ENCODE measurements at places on chromosomes 2 and 18. TPM values are rescaled to one million over a fixed set of nuclear protein-coding genes. Genes with fewer than 3 reads are reported as not detected.

Gene C1QL2
- total RNA-seq, result not detected

DNA sequence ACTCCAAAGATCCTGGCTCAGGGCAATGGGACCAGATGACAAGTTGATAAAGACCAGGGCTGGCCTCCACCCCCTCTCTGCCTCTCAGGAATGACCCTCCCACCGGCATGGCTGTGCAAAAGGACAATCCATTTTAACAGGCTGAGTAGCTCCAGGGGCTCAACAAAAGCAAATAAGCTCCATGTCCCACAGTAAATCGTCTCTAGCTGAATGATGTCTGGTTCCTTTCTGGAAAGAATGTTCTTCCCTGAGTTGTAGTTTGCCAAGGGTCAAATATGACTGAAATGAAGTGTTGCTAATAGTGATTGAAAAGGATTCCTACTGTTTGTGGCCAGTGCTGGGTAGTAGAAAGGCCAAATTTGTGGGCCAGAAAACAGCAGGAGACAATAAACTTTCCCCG lies 434.4 kb upstream of the ETAA1 start:
- no peak for DNase-seq

DNA sequence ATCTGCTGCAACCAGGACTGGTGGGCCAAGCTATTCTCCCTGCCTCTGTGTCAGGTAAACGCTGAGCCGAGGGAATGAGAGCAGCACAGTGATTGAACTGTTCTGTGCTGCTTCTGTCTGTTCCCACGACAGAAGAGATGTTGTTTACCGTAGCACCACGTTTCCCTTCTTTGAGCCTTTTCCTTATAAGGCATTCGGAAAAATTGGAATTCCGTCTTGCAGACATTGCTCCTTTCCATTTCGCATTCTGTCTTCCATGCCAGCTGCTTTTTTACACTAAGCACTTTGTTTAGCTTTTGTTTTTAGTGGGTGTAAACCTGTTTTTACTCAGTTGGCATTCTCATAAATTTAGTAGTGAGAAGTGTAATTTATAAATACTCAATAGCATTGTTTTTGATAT lies 103.1 kb downstream of the ZNF236 start:
- no peak for DNase-seq

DNA sequence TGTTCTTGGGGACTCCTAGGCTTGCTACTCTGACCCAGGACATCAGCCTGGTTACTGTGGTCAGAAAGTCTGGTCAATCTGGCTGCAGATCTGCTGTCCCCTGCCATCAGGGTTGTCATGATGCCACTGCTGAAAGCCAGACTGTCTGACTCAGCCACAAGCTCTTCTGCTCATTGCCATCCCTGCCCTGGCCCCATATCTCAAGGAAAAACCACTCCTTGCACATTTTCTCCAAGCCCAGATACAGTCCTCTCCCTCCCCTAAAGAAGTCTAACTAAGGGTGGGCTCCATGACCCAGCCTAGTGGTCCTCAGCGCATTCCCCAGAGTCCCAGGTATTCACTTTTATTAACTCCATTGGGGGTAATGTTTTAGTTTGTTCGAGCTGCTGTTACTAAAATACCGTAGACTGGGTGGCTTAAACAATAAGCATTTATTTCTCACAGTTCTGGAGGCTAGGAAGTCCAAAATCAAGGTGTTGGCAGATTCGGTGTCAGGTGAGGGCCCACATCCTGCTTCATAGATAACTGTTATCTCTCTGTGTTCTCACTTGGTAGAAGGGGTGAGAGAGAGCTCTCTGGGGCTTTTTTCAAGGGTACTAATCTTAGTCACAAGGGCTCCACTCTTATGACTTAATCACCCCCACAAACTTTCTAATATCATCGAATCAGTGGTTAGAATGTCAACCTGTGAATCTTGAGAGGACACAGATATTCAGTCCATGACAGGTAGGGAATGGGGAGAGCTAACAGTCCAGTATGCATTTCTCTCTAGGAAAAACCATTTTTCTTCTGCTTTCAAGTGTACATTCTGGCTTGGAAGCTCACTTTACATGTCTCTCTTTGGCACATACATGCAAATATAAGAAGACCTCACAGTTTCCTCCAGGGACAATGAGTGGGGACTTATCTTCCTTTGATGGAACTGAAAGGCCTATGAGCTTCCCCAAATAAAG lies 94.8 kb upstream of the CXCR4 start:
- DNase-seq, result no peak

GRCh38 chr2:12577091-12577490 lies 139.6 kb upstream of the TRIB2 start:
- no peak for DNase-seq

Gene ADGRF3
- 1.0 TPM for total RNA-seq

DNA sequence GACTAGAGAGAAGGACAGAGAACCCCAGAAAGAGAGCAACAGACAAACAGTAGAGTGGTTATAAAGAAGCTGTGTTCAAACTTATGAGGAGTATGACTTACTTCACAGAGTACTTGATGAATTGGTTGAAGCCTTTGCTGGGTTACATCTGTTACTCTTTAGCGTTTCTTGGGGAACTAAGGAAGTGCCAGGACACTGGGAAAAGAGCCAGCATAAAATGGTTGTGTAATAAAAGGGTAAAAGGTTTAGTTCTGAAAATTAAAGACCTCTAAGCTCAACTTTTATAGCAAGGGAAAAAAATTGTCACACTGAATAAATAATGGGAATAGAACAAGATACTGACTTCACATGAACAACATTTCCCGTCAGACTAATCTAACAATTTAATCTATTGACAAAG lies 17.0 kb upstream of the STAT4 start:
- DNase-seq, result no peak

GRCh38 chr18:59779979-59780378 lies 82.8 kb upstream of the CCBE1 start:
- no peak for DNase-seq

Gene CD302
- 1.2 TPM for total RNA-seq

Gene BUB1
- total RNA-seq, result 5.9 TPM

- DNase-seq, result no peak
These were observed 6.9 kb downstream of the RAB17 start for GRCh38 chr2:237583385-237584295.

DNA sequence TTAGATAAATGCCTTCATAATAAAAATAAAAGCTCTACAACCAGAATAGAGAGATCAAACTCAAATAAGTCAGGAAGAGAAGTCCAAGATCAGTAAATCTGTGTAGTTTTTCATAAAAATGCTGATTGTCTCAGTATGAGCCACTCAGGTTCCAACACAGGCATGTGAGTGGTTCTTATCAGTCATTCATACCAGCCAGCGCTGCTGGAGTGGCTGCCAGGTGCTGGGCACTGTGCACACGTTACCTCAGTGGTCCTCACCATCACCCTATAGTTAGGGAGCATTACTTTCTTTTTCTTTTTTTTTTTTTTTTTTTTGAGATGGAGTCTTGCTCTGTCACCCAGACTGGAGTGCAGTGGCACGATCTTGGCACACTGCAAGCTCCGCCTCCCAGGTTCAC lies 23.8 kb downstream of the CNDP1 start:
- DNase-seq, result no peak

- DNase-seq, result no peak
These were observed 316.9 kb upstream of the EPAS1 start for GRCh38 chr2:45980161-45980865.

Gene KATNAL2
- total RNA-seq, result 2.6 TPM

Gene RNF138
- 66.4 TPM for total RNA-seq

DNA sequence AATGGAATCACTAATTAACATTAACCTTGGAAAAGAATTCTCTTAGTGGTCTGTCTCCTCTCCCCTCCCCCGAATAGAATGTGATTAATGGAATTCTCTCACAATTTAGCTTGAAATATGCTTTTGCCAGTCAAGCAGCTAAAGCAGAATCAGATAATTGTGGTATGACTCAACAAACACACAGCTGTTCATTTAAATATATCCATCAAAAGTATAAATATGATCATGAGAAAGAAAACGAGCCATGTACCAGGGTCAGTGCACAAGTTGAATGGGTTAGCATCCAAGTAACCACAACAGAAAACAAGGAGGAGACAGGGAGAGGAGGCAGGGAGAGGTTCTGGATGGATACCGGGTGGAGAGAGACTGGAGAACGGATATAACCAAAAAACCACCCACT lies 66.9 kb downstream of the ACVR1 start:
- DNase-seq, result no peak

- DNase-seq, result no peak
These were observed 5.2 kb downstream of the PROC start for GRCh38 chr2:127423478-127423843.

Gene CIB4
- total RNA-seq, result not detected

DNA sequence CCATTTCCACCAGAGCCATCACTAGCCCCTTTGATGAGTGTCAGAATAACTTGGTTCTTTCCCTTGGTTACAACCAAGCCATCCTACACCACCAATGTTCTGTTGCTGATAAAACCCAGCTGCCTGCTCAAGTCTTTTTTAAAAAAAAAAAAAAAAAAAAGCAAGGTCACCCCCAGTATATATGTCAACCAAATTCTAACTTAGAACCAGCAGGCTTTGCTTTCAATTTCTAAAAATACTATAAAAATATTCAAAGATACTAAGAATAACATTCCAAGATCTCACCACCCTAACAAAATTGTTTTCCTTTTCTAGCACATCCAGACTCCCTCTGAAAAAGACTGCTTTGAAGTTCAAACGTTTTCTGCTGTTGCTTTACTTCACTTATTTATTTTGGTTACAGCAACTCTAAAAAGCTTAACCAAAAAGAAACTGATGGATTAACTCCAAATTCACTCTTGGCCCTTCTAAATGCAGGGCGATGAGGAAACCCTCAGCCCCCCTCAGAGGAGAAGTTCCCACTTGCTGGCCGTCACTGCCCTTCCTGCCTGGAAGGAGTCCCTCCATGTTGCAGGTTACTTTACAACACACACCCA lies 10.9 kb downstream of the UXS1 start:
- DNase-seq, result no peak

GRCh38 chr2:46161911-46162310 lies 135.3 kb upstream of the EPAS1 start:
- no peak for DNase-seq

DNA sequence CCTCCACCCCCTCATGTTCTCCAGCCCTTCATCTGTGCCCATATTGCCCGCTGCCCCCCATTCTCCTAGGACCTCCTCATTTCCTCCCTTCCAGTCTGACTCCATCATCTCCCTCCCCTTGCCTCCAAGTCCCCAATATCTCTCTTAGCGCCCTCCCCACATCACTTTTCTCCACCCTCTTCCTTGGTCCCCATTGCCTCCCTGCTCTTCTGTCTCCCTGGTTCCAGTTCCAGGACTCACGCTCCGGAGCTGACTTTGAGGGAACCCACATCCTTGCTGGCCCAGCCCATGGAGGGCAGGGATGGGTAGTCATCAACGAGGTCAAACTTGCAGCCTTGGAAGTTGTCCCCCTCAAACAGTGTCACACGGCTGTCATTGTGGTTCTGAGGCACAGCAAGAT lies 2.6 kb downstream of the CRYBA2 start:
- no peak for DNase-seq

Gene INPP5D
- 247 TPM for total RNA-seq

DNA sequence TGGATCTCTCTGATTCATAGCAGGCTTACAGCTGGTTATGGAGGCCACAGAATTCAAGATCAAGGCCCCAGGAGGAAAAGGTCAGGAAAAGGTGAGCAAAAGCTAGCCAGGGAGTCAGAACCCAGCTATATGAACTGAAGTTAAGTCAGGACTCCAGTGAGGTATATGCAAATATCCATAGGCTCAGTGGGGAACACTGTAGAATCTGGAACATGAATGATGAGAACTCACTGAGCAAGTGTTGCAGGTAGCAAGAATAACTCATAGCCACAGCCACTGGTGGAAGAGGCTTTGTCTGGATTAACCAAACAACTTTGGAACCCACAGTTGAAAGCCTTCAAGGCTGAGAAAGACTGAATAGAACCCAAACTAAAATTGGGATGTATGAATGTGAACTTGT lies 24.7 kb downstream of the COBLL1 start:
- DNase-seq, result no peak

- no peak for DNase-seq
These were observed 211.6 kb downstream of the TRIB2 start for GRCh38 chr2:12928197-12928774.

GRCh38 chr2:226792155-226792881 lies 7.3 kb downstream of the IRS1 start:
- DNase-seq, result no peak

Gene PSMA8
- 0.89 TPM for total RNA-seq

DNA sequence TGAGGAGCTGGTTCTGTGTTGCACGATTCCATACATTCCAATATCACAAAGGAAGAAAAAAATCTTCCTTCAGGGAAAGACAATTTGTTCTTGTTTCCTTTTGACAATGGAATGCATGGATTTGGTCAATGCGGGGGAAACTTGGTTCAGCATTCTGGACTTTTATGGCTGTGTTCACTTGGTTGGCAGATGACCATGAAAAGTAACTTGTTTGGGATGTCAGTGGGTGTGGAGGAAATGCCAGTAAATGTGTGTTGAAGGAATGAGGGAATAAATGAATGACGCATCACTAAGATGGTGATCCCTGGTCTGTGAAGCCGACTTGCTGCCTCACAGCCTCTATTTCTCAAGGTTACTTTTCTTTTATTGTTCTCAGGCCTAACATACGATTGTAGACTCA lies 53.7 kb downstream of the THUMPD2 start:
- no peak for DNase-seq

GRCh38 chr2:26607698-26608097 lies 33.5 kb downstream of the CIB4 start:
- no peak for DNase-seq

Gene GALR1
- not detected for total RNA-seq

DNA sequence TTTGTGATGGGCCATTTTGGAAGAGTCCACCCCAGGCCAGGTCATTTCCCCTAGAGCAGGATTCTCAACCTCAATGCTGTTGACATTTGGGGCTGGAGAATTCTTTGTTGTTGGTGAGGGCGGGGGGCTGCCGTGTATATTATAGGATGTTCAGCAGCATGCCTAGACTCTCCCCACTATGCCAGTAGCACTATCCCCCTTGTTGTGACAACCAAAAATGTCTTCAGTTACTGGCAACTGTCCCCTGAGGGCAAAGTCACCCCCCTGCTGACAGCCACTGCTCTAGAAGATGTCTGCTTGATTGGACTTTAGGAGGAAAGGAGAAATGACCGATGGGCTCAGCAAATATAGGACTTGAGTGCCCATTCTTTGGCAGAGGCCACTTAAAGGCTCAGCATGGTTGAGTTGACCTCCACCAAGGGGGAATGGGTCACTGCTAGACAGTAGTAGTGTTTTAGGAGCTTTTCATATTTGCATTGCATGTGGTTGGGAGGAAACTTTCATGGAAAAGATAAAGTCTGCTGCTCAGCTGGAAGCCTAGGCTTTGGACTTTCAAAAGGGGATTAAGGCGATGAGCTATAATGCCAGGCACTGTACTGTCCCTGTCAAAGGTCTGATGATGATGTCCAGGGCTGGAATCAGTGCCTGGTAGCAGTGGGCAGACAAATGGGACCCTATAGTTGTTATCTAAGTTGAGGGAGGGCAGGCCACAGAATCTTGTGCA lies 61.1 kb upstream of the MCFD2 start:
- DNase-seq, result no peak

DNA sequence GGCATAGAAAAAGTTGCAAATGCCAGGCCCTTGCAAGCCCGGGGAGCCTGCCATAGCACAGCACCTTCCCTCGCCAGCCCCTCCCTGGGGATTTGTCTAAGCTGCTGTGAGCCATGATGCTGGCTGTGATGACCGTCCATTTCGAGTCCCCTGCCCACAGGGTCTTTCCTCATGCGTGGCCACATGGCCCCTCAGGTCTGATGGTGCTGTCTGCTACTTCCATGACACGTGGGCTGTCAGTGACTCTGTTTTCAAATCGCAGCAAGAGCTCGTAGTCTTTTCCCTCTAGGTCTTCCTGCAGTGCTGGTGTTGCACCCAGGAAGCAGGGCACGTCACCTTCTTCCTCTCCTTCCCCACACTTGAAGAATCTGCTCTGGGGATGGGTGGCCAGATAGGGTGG lies 15.5 kb upstream of the GNAL start:
- no peak for DNase-seq

Data from activated B cell treated with CpG ODN at 0.5 μM for 24 hours (primary cell).